Placental pericyte (primary cell): ENCODE measurements at places on chromosomes 5 and 9. TPM values are rescaled to one million over a fixed set of nuclear protein-coding genes. Genes with fewer than 3 reads are reported as not detected.

Gene FYB1
- 0.43 TPM in 1 of 2 replicates, not detected in the other for total RNA-seq

Gene SLC6A18
- not detected in 2 replicates for total RNA-seq

Gene PCDHB3
- under 0.01 and 0.29 TPM in 2 replicates for total RNA-seq

Gene AHRR
- 55.8 and 58.2 TPM in 2 replicates for total RNA-seq

Gene PFN3
- total RNA-seq = not detected in 2 replicates

Gene SPOUT1
- total RNA-seq = 11.2 and 40.4 TPM in 2 replicates

Gene SLCO4C1
- under 0.01 TPM in 1 of 2 replicates, not detected in the other for total RNA-seq

Gene IGIP
- 3.3 and 5.7 TPM in 2 replicates for total RNA-seq

Gene C9orf153
- under 0.01 and 0.14 TPM in 2 replicates for total RNA-seq

Gene OR1B1
- total RNA-seq = not detected in 2 replicates

Gene OTP
- not detected in 2 replicates for total RNA-seq

Gene DRD1
- total RNA-seq = 0.44 and 0.72 TPM in 2 replicates

Gene WNK2
- total RNA-seq = not detected in 2 replicates

Gene SLC36A2
- total RNA-seq = not detected in 2 replicates

Gene TMEM252
- not detected in 2 replicates for total RNA-seq

Gene CYLC2
- total RNA-seq = not detected in 2 replicates

Gene ZNF462
- total RNA-seq = 13.6 and 13.8 TPM in 2 replicates
